ENCODE measurements at places on chromosomes 4 and X. TPM values are rescaled to one million over a fixed set of nuclear protein-coding genes. Genes with fewer than 3 reads are reported as not detected.

The GPM6B gene
- polyA plus RNA-seq = 11.5 TPM

DNA sequence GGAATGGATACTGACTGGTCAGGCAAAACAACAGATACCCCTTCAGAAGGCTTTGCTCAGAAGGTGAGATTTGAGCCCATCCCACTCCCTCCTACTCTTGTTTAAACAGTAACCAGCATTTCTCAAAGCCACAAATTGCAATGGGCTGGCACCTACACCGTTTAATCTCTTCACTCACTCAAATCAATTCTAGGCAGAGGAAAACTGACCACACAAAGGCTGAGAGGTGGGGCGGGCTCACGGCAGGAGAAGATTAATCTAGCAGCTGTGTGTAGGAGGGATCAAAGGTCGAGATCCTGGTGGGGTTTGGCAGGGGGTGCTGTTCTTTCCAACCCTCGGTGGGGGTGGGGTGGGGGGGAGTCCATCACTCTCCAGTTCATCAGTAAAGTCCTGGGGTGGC, 622.4 kb downstream of the BCOR start:
- no peak for DNase-seq

The SH3D19 gene
- polyA plus RNA-seq = 68.5 TPM

DNA sequence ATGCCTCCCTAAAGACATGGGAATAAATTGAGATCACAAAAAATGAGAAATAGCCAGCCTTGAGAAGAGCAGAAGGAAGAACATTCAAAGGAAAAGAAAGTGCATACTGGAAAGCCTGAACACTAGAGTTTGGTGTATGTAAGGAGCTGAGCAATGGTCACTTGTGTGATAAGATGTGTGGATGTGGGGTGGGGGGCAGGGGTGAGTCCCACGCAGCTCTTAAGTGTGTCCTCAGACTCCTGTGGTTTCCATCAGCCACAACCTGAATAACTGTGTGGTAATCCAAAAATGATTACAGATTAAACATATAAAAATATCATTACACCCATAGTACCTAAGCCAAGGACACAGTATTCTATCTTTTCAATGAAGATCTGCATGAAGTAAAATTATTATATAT, 59.9 kb downstream of the ELOVL6 start:
- DNase-seq = no peak

GRCh38 chrX:40101430-40101802, 3.7 kb upstream of the BCOR start:
- DNase-seq = no peak

- no peak for DNase-seq
Measured at GRCh38 chr4:70236125-70236524, 6.3 kb upstream of the CSN3 start.

The EBP gene
- polyA plus RNA-seq = 110 TPM

GRCh38 chrX:131830400-131831184, 192.5 kb upstream of the STK26 start:
- DNase-seq = peak; percentile 16

The TKTL2 gene
- polyA plus RNA-seq = 0.01 TPM

DNA sequence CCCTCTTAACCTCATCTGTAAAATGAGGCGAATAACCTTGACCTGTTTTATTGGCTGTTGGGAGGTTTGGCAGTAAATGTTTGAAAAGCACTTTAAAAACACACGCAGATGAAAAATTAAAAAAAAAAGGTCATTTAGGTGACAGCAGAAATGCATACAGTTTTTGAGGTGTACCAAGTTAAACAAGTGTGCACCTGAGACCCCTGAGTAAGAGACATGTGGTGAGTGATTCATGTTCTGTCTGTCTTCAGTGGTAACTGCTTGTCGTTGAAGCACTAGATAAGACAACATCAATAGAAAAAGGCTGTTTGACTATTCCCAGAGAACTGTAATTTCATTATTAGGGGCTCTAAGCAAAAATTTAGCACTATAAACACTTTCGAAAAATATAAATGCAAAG, 608.4 kb upstream of the PITX2 start:
- no peak for DNase-seq

GRCh38 chrX:115559672-115560071, 1.3 kb upstream of the PLS3 start:
- DNase-seq = peak; percentile 26

DNA sequence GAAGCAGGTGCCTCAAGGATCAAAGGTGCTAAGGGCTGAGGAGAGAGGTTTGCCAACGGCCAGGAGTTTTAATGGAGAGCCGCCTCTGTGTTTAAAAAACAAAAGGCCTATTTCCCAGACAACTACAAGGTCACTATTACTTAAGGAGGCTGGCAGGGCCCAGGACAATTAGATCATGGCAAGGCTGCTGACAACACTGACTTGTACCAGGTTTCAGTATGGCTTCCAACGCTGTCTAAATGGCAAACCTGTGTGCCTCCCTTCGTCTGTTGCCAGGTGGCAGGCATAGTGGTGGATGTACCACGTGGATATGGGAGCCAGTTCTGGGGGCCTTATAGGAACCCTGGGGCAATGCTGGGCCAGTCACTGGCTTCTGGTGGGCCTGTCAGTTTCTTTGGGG, 41.0 kb downstream of the NSG1 start:
- DNase-seq = no peak

- DNase-seq = no peak
Measured at GRCh38 chrX:111955901-111956300, 79.9 kb downstream of the TRPC5OS start.

The HTR2C gene
- not detected for polyA plus RNA-seq

GRCh38 chr4:170111085-170111484, 21.3 kb upstream of the AADAT start:
- no peak for DNase-seq

- no peak for DNase-seq
Measured at GRCh38 chr4:20615486-20616260, 84.6 kb upstream of the PACRGL start.

The KLHL34 gene
- polyA plus RNA-seq = 0.81 TPM

DNA sequence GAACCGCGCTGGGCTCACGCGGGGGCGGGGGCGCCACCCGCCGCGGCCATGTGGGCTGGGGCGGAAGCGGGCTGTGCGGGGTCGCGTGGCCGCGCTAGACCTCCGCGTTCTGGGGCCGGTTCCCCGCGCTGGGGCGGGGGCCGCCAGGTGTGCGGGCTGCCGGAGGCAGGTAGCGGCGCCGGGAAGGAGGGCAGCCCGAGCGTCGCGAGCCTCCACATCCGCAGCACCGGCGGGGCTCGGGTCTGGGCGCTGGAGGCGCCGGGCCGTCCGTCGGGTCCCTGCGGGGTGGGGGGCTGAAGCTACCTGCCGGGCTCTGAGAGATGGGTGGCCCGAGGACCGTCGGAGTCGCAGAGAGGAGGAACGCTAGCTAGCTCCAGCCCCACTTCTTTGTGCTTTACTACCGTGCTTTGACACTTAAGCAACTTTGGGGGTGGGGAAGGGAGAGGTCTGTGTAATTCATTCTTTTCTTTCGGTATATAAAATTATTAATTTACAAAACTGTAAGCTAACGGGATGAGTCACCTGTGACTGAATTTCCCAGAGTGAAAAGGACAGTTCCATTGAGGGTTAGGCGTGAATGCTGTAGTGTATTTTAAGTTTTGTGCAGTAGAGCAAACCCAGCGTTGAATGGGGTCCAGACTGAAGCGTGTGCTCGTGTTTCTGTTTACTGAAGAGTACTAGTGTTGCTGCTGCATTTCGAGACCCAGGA, 689 bp downstream of the METAP1 start:
- DNase-seq = peak; percentile 60

DNA sequence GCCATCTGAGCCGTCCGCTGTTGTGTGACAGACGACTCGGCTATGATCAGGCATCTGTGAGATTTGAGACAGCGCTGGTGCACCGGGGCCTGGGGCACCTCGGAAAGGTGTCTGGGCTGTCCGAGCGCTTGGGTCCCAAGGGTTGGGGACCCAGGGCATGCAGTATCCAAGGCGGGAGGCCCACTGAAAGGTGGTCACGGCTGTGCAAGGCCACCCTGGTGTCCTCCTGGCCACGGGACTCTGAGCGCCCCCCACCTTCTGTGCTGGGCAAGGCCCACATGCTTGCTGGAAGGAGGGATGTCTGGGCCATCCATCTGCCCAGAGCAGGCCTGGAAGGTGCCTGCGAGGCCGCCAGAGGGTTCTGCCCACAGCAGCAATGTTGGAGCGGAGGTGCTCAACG, 19.9 kb downstream of the TACC3 start:
- DNase-seq = no peak

DNA sequence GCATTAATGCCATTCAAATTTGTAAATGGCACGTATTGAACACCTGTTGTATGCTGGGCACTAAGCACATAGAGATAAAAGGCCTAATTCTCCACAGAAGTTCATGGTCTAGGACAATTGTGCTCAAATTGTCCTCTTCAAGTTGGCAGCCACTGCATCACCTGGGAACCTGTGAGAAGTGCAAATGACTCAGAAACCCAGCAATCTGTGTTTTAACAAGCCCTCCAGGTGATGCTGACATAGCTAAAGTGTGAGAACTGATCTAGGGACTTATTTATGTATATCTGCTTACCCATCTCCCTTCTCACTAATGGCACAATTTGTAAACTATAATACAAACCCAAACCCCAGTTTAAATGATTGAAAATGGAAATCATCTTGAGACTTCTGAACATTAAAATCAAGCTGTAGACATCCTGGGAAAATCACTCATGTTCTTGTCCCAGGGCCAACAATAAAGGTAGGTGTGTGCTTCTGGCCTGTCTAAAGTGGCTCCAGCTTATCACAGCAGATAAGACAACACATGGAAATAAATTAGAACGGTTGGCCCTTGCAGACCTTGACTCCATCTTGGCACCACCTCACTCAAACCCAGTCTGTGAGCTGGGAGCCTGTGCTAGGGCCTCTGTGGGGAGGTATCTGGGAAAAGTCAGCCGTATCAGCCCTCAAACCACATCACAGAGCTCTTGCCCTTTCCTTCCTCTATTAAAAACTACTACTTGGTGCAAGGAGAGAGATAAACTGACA, 46.8 kb downstream of the UCHL1 start:
- DNase-seq = no peak

DNA sequence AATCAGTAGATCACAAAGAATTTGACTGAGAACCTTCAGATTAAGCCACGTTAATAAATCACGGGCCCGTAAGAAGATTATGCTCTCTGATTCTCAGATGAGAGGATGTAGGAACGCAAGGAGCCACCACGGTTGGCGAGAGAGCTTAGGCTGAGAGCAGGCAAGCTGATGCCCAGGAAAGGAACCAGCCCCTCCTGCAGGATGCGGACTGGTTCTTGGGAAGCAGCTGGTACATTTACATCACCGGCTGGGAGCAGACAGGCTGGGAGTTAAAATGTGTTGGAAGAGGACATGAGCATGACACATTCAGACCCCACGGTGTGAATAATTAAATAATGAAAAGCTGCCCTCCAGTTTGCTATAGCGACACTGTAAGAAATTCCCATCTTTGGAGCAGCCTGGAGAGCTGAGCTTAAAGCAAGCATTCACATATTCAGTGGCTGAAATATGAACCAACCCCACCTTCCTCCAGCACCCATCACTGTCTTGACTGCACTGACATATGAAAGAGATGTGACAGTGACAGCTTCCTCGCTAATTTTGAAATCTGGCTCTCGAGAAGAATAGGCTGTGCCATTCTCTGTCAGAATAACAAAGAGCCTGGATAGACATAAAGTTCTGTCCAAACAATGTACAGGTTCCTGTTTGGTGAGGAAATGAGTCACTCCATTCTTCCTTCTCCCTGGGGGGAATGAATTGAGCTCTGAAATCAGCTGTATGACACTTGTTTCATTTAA, 33.1 kb downstream of the LNX1 start:
- DNase-seq = no peak

The OTUD6A gene
- not detected for polyA plus RNA-seq

DNA sequence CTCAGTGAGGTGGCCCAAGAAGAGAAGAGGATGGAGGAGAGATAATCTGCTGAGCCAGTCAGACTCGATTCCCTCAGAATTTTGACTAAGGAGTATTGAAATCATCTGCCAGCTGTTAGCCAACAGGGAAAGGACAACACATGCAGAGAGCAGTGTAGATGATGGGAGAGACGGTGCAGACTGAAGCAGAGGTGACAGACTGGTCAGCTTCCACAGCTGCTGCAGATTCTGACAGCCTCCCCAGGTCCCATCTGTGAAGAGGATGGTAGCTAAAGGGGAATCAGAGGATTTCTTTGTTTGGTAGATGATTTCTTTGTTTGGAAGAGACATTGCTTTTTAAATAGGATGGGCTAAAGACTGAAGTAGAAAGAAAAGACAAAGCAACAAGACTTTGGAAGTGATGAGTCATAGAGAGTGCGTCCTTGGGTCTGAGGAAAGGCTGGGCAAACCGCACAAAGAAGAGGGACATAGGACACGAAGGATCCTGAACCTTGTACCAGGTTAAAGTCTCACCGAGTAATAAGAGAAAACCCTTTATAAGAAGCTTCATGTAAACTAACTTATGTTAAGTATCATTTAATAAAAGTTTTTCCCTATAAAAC, 27.6 kb downstream of the INTU start:
- DNase-seq = no peak

DNA sequence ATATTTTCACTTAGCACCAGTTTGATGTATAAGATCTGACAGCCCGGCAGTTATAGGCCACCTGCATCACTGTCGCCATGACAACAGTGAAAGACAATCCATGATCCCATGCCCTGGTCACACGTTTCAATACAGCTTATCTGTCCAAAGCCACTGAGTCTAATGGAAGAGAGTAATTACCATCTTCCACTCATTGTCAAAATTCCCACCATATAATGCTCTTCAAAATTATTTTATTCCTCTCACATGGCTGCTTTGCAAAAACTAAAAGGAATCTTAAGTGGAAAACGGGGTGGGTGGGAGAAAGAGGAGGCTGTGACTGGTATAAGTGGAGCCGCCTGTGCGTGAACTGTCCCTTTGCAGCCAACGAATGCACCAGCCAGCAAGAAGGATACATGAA, 44.2 kb downstream of the MAML3 start:
- no peak for DNase-seq

- DNase-seq = no peak
Measured at GRCh38 chrX:8721536-8721935, 10.4 kb downstream of the ANOS1 start.

DNA sequence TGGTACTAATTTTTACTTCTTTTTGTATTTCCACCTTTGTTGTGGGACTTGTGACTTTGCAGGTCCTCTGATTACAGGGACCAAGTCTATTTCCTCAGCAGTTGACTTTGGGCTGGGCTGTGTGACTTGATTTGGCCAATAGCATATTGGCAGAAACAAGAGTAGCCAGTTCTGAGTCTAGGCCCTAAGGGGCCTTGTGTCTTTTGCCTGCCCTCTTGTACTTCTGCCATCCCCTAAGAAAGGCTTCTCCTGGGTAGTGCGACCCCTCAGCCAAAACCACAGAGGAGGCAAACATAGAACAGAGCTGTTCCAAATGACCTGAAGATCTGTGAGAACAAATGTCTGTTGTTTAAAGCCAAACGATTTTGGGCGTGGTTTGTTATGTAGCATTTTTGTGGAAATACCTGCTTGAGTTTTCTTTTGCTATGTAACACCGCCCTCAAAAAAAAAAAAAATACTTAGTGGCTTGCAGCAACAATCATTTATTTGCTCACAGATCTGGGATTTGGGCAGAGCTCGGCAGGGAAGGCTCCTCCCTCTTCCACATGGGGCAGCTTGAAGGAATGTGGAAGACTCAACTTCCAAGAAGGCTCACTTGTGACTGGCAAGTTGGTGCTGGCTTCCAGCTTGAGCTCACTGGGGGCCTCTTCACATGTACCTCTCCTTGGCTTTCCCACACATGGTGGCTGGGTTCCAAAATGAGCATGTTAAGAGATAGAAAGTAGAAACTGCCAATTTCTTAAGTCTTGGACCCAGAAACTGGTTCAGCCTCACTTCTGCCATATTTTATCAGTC, 423.0 kb upstream of the CNKSR2 start:
- no peak for DNase-seq

- no peak for DNase-seq
Measured at GRCh38 chr4:45580334-45580733, 543.5 kb downstream of the GABRG1 start.

- no peak for DNase-seq
Measured at GRCh38 chr4:9924750-9925149, 96.5 kb downstream of the SLC2A9 start.

Data from large intestine (tissue), 12 donors.